Tibial artery (tissue), 4 donors: ENCODE measurements at places on chromosomes 1 and 21.
A peak's percentile ranks its signal among the peaks of the same experiment; 100 is the strongest.

GRCh38 chr1:26582836-26583460, 53.4 kb downstream of the RPS6KA1 start:
- peaks cover 3% of the 10 kb centered on the region for H3K27me3 ChIP-seq
- no peaks in the 10 kb centered on the region for H3K4me1 ChIP-seq
- no peaks in the 10 kb centered on the region for H3K36me3 ChIP-seq

DNA sequence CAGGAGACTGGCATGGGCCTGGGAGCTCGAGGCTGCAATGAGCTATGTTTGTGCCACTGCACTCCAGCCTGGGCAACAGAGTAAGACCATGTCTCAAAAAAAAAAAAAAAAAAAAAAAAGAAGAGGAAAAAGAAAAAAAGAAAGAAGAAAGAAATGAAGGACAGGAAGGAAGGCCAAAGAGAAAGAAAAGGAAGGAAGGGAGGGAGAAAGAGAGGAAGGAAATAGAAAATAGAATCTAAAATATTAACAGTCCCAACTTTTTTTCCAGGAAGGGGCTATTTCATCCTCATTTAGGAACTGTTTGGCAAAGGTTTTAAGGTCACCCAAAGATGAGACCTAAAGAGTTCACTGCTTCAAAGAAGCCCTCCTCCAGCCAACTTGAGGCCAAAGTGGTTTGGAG, 2.5 kb downstream of the MUL1 start:
- no peak for DNase-seq
- peaks cover 13% of the 10 kb centered on the region for H3K4me1 ChIP-seq
- no peak overlapping the region for H3K27ac ChIP-seq

DNA sequence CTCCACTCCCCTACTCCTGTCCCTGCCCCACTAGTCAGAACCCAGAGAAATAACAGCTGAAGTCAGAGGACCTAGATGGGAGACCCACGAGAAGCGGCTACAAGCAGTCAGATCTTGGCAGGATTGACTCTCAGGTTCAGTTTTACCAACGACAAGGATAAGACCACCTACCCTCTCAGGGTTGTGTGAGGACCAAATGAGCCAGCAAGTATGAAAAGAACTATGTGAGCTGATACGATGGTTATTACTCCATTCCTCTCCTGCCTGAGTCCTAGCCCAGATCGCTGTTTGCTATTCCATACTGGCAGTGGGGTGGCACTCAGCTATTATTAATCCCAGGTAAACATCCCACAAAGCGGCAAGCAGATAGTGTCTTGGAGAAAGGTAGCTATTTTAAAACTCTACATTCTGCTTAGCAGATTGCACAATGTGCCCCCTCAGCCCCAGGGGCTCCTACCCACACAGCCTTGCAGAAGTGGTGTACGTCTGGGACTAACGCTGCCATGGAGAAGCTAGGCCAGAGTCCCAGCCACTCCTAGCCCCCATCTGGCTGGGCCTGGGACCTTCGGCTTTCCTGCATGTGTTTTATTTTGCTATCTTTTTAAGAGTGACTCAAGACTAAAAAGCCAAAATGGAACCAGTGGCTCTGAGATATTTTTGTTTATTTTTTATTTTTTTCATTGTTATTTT, 58.9 kb downstream of the CD46 start:
- H3K36me3 ChIP-seq: peaks cover 92% of the 10 kb centered on the region
- peaks cover 100% of the 10 kb centered on the region for H3K4me1 ChIP-seq
- H3K4me3 ChIP-seq: no peak overlapping the region
- H3K27me3 ChIP-seq: no peaks in the 10 kb centered on the region

DNA sequence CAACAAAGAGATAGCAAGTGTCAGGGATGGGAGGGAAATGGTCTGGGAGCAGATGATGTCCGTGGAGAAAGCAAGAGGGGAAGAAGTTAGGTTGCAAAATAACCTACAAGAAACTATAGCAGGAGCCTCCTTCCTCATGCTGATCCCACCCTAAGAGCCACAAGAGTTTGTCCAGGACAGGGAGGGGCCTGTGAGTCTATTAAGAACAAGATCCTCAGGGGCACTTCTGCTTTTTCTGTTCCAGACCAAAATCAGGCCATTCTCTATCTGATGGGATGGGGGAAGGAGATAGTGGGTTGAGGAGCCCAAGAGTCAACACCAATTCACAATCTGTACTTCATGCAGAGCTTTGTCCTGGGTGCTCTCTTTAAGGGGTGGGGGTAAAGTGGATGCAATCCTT, 7.7 kb upstream of the ATP1A4 start:
- no peak for DNase-seq
- H3K4me3 ChIP-seq: no peak overlapping the region
- H3K36me3 ChIP-seq: peaks cover 24% of the 10 kb centered on the region
- H3K4me1 ChIP-seq: peaks cover 18% of the 10 kb centered on the region

DNA sequence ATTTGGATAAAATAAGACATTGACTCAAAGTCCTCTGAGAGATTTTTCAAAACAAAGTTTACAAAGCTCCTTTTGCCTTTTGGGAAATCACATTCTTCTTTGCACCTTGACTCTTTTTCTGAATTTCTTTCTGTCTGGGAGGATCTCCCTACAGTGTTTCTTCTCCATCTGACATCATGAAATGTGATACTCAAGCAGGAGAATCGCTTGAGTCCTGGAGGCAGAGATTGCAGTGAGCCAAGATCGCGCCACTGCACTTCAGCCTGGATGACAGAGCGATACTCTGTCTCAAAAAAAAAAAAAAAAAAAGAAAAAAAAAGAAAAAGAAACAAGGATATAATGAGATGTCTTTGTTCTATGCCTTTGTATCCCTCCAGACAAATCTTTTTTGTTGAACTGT, 13.3 kb upstream of the GRIK1 start:
- H3K4me1 ChIP-seq: no peaks in the 10 kb centered on the region
- no peak for DNase-seq
- no peaks in the 10 kb centered on the region for H3K36me3 ChIP-seq

DNA sequence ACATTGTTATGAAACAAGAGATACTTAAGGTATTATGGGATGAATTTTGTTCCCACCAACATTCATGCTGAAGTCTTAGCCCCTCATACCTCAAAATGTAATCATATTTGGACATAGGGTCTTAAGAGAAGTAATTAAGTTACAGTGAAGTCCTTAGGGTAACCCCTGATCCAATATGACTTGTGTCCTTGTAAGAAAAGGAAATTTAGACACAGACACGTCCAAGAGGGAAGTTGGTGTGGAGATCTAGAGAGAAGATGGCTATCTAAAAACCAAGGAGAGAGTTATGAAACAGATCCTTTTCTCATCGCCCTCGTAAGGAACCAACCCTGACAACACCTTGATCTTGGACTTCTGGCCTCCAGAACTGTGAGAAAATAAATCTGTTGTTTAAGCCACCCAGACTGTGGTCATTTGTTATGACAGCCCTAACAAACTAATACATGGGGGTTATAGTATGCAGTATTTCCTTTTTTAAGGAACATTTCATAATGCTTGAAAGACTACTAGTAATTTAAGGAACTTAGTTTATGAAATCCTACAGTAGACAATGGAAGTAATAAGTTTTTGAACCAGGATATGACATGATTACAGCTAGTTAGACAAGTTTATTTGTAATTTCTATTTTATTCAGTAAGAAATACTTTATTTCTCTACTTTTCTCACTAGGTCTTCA, 875.5 kb upstream of the ADGRL2 start:
- no peaks in the 10 kb centered on the region for H3K36me3 ChIP-seq
- H3K4me1 ChIP-seq: no peaks in the 10 kb centered on the region
- no peak for DNase-seq
- H3K4me3 ChIP-seq: no peak overlapping the region
- no peak overlapping the region for H3K27ac ChIP-seq
- H3K27me3 ChIP-seq: no peaks in the 10 kb centered on the region

DNA sequence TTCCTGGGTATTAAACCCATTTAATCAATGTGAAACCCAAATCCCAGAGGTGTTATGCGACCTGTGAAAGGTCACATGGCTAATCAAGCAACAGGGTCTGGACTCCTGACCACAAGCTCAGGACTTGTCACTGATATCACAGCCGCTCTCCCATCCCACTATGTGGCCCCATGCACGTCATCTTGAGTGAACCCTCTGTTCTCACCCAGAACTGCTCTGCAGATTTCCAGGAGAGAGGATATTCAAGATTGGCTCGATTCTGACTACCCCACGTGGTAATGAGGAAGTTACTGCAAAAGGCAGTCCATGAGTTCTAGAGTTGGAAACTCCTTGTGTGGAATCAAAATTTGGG, 173.5 kb upstream of the ETV3 start:
- no peaks in the 10 kb centered on the region for H3K36me3 ChIP-seq
- no peaks in the 10 kb centered on the region for H3K4me1 ChIP-seq
- no peak overlapping the region for H3K4me3 ChIP-seq
- no peak overlapping the region for H3K27ac ChIP-seq

- no peaks in the 10 kb centered on the region for H3K4me1 ChIP-seq
- DNase-seq: no peak
- H3K27ac ChIP-seq: peak overlapping the region; percentile 24
- no peaks in the 10 kb centered on the region for H3K36me3 ChIP-seq
- no peaks in the 10 kb centered on the region for H3K27me3 ChIP-seq
Measured at GRCh38 chr1:87279966-87280535, 48.6 kb upstream of the LMO4 start.

DNA sequence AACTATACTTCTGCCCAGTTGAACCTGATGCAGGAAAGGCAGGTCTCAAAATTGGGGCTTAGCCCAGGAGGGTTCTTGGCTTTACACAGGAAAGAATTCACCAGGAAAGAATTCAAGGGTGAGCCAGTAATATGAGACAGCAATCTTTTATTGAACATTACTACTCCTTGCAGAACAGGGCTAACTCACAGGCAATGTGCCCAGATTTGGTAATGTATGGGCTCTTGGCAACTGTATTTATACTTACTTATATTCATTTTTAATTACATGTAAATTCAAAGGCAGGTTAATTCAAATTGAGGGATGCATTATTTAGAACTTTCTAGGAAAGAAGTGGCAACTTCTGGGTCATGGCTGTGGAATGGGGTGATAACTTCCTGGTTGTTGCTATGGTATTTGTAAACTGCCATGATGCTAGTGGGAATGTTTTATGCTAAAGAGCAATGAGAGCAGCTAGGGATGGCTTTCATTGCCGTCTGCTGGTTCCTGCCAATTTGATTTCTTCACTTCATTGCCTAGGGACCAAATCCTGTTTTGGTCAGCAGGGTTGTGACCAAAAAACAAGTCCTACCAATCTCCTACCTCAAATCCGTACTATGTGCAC, 107.5 kb downstream of the CHRM3 start:
- H3K4me3 ChIP-seq: no peak overlapping the region
- no peaks in the 10 kb centered on the region for H3K27me3 ChIP-seq
- no peaks in the 10 kb centered on the region for H3K36me3 ChIP-seq
- H3K4me1 ChIP-seq: no peaks in the 10 kb centered on the region

DNA sequence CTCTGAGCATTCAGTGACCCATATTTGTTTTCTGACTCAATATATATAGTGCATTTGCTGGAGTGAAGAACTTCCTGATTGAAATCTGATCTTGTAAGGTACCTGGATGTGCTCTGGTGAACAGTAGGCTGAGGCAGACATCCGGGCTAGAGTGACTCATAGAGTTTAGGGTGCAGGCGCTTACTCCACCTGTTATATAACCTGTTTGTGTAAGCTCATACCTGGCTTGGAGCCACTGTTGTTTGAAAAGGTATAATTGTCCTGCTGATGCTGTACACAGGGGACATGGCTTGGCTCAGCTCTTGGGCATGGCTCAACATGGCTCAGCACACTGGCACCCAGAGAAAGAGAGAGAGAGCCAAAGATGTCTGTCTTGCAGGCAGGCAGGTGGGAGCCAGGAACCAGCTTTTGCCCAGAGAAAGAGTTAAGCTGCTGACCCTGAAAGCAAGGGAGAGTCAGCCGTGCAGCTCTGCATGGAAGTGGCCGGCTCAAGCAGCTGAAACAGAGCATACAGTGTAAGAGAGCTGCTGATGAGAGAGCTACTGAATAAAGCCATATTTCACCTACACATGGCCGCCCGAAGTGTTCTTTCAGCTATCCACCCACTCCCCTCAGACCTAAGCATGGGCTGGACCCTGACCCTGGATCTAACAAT, 43.2 kb downstream of the GJA5 start:
- no peak overlapping the region for H3K4me3 ChIP-seq
- H3K4me1 ChIP-seq: no peaks in the 10 kb centered on the region
- H3K36me3 ChIP-seq: no peaks in the 10 kb centered on the region
- H3K27ac ChIP-seq: no peak overlapping the region
- no peak for DNase-seq
- no peaks in the 10 kb centered on the region for H3K27me3 ChIP-seq

- no peak overlapping the region for H3K4me3 ChIP-seq
- no peak overlapping the region for H3K27ac ChIP-seq
- H3K36me3 ChIP-seq: no peaks in the 10 kb centered on the region
Measured at GRCh38 chr1:223444411-223444810, 51.2 kb downstream of the CCDC185 start.

DNA sequence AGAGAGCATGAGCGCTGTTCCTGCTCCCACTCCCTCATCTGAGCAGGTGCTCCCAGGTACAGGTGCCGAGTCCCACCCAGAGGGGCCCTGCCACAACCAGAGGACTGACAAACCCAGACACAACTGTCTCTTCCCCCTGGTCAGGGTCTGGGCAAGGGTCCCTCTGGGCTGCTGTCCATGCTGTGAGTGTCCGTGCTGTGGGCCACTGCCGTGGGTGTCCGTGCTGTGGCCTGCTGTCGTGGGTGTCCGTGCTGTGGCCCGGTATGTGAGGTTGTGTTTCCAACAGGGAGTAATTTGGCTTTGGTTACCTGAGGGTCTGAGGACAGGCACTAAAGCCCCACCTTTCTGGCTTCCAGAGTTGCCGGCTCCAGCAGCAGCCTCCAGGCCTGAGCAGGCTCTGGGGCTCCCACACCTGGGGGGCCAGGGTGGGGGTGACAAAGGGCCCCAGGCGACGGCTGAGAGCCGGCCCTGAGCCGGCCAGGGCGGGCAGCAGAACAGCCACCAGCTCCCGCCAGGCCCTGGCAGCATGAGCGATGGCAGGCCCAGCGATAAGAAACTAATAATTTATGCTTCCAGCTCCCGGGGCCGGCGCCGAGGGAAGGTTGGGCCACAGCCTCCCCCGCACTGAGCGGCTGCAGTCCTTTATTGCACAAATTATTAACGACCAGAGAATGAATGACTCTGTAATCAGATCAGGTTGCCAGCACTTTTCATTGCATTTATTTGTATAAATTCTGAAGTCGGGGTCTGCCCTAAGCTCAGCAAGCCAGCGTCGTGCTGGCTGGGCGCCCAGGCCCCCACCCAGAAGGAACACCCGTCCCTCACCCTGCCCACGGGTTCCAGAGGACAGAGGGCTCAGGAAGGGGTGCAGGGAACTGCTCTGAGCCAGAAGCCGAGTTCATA, 7.3 kb upstream of the SAMD11 start:
- no peaks in the 10 kb centered on the region for H3K4me1 ChIP-seq
- H3K4me3 ChIP-seq: no peak overlapping the region
- no peaks in the 10 kb centered on the region for H3K36me3 ChIP-seq
- no peak for DNase-seq

DNA sequence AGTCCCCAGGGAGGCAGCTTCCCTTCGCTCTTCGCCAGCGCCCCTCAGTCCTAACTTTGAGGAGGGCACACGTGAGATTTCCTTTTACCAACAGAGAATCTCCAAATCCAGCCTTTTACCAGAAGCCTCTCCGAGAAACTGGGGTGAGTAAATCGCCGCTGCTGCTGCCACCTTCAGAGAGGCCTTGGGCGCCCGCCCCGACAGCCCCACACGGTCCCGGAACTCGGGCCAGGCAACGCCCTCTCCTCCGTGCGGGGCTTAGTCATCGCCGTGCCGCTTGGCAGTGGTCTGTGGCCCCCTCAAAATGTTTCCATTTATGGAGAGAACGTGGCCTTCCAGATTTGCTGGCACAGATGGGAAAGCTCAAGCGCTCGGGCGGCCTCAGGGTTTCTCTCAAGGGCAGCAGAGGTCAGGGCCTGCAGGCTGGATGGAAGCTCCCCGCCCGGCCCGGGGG, 41.4 kb upstream of the COL6A2 start:
- H3K27ac ChIP-seq: peak overlapping the region; percentile 97
- peak overlapping the region; percentile 36 for H3K4me3 ChIP-seq
- peak; percentile 97 for DNase-seq
- H3K4me1 ChIP-seq: peaks cover 7% of the 10 kb centered on the region
- H3K36me3 ChIP-seq: no peaks in the 10 kb centered on the region
